ENCODE measurements at places on chromosomes 16 and 17.

DNA sequence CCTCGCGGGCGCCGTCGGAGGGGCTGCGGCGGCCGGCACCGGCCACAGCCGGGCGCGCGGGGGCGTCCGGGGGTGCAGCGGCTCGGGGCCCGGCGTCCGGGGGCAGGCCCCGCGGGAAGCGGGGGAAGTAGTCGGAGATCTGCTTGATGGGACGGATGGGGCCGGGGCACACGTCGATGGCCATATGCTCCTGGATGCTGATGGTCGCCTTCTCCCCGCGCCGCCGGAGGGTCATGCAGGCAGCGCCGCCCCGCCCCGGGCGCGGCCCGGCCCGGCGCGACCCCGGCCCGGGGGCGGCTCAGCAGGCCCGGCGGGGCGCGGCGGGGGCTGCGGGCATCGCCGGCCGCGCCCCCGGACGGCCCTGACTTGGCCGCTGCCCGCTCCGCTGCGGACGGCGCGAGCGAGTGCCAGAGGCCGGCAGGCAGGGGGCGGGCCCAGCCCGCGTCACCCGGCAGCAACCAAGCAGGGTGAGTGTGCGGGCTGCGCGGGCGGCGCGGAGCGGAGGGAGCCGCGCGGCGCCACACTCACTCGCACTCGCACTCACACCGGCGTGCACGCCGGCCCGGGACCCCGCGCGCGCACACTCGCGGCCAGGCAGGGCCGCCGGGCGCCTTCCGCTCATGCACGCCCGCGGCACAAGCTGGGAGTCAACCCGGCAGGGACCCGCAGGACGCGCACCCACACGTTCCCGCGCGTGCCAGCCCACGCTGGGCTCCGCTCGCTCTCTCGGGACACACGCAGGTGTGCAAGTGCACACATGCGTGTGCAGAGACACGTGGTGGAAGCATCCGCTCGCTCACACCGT lies at the start of gene DOC2B:
TSS of gene DOC2B (minus strand) at position 406 of the 805 bp plus-strand sequence. CDS start at position 235, 171 bp downstream.
- DNase-seq: no peak

DNA sequence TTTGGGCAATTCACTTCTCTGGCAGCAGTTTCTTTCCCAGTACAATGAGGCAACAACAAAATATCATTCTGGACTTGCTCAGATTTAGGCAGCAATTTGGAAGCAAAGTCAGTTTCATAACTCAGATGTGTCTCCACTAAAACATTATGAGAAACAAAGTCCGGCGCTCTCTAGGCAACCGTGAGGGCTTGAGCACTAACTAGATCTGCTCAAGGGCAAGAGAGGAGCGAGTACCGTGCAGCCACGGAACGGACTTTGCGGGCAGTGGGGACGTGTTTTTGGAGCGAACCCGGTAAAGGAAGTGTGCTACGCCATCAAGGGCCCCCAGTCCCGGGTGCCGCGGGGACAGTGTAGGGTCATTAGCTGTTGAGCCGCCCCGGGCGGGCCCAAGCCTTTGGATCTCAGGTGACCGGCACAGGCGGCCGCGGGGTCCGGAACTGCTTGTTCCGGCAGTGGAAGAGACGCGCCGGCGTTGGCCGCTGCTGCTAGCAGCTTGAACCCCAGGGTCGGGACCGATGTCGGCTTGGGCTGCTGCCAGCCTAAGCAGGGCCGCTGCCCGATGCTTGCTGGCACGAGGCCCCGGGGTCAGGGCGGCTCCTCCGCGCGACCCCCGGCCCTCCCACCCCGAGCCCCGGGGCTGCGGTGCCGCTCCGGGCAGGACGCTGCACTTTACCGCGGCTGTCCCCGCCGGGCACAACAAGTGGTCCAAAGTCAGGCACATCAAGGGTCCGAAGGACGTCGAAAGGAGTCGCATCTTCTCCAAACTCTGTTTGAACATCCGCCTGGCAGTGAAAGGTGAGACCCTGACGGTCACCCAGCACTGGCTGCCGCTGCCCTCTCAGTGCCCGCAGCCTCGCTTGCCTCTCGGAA lies at the start of gene TACO1:
TSS of gene TACO1 (plus strand) at position 327 of the 870 bp plus-strand sequence. CDS start at position 516, 189 bp downstream.
- DNase-seq: peak; percentile 84

GRCh38 chr17:8614988-8615387 lies 15.5 kb downstream of the MYH10 start:
- no peak for DNase-seq

- no peak for DNase-seq
Observed at GRCh38 chr17:75010683-75011400, 1.6 kb upstream of the MRPL58 start.

DNA sequence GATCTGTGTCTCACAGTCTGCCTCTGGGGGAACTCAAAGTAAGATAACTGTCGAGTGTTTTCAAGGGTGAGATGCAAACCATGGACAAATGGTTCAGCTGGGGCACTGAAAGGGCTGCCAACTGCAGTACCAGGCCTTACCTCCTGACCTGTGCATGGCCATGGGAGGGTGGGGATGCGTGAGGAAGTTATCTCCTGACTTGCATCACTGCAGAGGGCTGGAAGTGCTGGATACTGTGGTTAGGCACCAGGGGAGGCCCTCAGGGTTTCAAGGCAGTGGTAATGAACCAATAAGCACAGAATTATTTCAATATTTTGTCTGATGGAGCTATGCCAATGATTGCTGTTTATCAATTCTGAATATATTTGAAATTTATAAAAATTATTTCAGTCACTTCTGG lies 159.2 kb downstream of the CYLD start:
- DNase-seq: no peak

GRCh38 chr16:87416826-87417527 lies 24.8 kb downstream of the MAP1LC3B start:
- peak; percentile 27 for DNase-seq

- peak; percentile 26 for DNase-seq
Observed at GRCh38 chr17:8868529-8868951, 1.1 kb upstream of the PIK3R6 start.

DNA sequence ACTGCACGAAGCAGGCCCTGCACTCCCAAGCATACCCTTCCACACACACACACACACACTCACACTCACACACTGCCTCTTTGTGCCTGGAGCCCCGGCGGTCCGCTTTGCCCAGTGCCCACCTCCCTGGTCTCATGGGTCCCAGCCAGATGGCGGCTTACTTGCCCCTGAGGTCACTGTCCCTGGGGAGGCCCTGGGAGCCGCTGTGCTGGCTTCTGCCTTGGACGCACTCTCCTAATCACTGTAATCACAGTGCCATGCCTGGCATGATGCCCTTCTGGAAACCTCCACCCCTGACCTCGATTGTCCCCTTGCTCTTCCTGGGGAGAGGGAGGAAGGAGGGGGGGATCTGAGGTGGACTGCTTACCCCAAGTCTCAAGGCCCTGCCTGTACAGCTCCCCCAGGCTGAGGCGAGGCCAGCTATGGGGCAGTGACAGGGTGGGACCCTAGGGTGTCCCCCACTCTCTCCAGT lies 36.0 kb downstream of the ARHGAP23 start:
- no peak for DNase-seq

DNA sequence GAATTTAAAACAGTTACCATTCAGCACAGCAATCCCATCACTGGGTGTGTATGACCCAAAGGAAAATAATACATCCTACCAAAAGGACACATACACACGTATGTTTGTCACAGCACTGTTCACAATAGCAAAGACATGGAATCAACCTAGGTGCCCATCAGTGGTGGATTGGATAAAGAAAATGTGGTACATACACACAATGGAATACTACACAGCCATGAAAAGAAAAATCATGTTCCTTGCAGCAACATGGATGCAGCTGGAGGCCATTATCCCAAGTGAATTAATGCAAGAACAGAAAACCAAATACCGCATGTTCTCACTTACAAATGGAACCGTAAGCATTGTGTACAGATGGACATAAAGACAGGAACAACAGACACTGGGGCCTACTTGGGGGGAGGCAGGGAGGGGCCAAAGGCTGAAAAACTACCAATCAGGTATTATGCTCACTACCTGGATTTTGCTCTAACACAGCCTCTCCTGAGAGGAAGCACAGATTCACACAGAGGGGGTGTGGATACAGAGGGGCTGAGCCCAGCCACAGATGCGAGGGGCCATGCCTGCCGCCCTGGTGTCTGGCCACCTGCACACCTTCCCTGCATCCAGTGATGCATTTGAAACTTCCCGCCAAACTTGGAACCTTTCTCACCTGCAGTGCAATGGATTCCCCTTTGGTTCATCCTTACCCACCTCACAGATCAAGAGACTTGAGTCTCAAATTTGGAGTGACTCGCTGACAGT lies 55.9 kb downstream of the USP22 start:
- no peak for DNase-seq

GRCh38 chr17:54979657-54980056 lies 11.1 kb downstream of the STXBP4 start:
- DNase-seq: no peak

GRCh38 chr16:27531826-27532800 lies 17.6 kb downstream of the GTF3C1 start:
- no peak for DNase-seq

GRCh38 chr17:40063187-40063771 lies 514 bp downstream of the THRA start:
- DNase-seq: no peak

- no peak for DNase-seq
Observed at GRCh38 chr17:7932483-7932891, 481 bp downstream of the CNTROB start.

- DNase-seq: no peak
Observed at GRCh38 chr16:78897299-78897698, 703.2 kb downstream of the MAF start.

DNA sequence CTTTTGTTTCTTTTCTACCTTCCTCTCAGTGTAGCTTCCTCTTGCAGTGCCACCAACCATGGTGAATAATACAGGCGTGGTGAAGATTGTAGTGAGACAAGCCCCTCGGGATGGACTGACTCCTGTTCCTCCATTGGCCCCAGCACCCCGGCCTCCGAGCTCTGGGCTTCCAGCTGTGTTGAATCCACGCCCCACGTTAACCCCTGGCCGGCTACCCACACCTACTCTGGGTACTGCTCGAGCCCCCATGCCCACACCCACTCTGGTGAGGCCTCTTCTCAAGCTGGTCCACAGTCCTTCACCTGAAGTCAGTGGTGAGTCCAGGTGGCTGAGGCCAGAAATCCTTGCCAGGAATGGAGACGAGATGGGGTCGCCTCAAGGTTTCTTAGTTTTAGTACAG lies 23.9 kb downstream of the SRCAP start:
- no peak for DNase-seq

GRCh38 chr17:64091116-64091515 lies 38.8 kb downstream of the ERN1 start:
- DNase-seq: no peak

- no peak for DNase-seq
Observed at GRCh38 chr17:81884968-81885367, 6.4 kb downstream of the ALYREF start.

DNA sequence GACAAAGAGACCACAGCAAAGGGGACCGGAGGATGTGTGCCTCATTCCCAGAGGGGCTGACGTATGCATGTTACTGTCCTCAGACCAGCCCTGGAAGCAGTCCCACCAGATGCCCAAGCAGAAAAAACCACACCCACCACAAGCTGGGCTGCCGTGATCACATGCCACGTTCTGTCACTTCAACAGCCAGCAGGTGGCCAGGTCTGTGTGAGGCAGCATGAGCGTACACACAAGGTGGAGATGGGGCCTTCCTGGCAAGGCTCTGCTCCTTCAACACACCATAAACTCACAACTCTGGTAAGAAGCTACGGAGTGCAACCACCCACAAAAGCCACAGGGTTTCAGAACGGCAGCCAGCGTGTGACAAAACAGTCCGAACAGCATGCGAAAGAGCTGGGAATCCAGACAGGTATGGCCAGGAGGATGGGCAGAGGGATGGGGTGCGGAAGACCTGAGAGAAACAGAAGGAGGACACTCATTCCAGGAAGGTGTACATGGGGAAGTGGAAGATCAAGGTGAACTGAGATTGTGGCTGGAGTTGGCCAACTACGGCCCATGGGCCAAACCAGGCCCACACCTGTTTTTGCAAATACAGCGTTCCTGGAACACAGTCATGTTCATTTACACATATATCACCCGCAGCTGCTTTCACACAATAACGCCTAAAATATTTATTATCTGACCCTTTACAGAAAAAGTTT lies 27.9 kb downstream of the MBTPS1 start:
- DNase-seq: peak; percentile 35

DNA sequence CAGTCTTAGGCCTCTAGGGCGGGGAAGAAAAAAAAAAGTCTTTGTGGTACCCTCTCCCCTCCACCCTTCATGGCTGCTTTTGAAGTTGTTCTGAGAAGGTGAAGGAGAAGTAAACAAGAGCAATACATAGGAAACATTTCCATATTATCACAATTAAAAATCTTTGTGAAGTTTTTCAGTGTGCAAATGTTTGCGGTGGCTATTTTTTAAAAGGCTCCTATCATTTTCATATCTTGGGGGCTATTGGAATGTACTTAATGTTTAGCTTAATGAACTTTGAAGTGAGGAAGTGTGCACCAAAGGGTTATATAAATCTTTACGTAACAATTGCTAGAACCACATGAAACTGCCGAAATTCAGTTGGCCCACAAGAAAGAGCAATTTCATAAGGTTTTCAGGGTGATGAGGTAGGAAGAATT lies 7.6 kb downstream of the NOL11 start:
- no peak for DNase-seq

DNA sequence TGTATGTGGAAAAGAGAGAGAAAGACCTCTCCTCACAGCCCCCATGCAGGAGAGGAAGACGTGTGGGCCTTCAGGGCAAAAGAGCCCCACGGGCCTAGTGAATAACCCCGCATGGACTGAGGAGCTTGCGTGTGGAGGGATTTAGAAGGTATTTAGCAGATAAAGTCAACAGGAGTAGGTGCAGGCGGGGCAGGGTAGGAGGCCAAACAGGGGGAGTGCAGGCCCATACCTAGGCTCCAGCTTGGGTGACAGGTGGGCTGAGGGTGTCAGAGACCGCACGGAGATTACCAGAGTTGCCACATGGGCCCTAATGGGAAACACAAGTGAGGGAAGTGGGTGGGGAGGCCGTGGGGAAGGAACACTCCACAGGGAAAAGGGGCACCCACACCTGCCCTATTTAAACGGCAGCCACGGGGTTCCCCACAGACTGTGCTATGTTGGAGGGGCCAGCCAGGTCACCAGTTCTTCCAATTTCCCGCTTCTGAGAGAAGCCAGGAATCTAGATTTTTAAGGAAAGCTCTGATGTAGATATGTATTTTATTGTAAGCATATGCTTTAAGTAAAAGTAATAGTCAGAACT lies 8.2 kb upstream of the CNGB1 start:
- DNase-seq: no peak

GRCh38 chr16:11105038-11105903 lies 150.7 kb downstream of the SOCS1 start:
- no peak for DNase-seq

- DNase-seq: no peak
Observed at GRCh38 chr17:42240201-42240600, 36.0 kb downstream of the STAT5B start.

DNA sequence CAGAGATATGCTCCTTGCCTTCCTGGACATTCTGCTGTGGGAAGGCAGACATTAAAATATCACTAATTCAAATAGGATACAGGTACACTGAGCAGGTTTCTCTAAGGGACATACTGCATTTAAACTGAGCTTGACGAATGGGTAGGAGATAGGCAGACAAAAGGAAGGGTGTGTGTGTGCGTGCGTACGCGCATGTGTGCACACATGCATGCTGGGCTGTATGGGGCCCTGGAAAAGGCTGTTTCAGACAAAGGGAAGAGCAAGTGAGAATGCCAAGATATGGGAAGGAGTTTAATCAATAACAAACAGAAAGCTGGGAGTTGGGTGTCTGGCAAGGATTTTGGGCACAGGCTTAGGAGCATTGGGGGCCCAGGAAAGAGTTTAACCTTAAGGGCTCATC lies 196.2 kb downstream of the PRKCA start:
- no peak for DNase-seq
